Brain pericyte (primary cell): ENCODE measurements at places on chromosomes 1 and 21.

DNA sequence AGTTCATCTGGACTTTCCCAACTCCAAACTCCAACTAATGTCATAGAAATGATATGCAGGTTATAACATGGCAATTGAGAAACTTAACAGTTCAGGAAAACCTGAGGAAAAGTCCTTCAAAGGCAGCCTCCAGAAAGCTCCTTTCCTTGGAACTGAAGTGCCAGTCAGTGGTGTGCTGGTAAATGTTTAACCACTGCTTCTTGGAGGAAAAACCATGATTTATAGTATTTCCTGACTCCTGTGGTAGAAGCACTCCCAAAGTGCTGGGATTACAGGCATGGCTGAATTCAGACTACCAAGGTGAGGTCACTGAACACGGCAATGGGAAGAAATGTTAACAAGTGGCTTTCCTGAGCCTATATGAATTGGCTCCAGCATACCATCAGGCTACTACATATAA, 26.7 kb upstream of the ZNHIT6 start:
- DNase-seq = no peak

- no peak for DNase-seq
Observed at GRCh38 chr1:7235871-7236517, 450.7 kb downstream of the CAMTA1 start.

DNA sequence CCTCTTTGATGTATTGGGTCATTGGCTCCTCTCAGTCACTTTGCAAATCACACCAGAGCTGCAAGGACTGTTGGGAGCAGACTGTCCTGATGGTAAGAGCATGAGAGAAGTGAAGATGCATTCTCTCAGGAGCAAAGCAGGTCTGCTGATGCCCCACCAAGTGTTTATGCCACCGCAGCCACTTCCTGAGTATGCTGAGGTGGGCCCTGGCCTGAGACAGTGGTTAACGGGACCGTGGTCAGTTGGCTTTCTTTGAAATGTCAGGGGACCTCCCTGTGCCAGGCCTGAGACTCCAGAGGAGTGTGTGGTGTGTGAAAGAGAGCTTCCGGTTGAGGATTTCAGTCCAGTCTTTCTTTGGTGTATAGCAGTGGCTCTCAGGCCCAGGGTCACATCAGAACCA, 79.4 kb downstream of the SPATA46 start:
- DNase-seq = no peak

DNA sequence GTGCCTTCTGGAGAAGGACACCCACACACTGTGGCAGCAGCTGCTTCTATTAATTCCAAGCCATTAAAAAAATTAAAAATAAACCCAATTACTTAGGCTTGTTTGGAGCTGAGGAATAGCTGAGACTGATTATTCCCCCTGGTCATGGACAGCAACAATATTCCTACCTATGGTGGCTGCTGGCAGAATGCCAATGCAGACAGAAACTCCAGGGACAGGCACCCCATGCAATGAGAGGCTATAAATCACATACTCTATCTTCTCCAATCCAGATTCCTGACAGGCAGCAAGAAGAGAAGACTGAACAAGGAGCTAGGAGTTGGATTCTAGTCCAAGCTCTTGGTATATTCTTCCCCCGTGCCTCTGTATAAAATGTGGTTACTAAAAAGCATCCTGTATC, 275.4 kb upstream of the BEND5 start:
- no peak for DNase-seq

DNA sequence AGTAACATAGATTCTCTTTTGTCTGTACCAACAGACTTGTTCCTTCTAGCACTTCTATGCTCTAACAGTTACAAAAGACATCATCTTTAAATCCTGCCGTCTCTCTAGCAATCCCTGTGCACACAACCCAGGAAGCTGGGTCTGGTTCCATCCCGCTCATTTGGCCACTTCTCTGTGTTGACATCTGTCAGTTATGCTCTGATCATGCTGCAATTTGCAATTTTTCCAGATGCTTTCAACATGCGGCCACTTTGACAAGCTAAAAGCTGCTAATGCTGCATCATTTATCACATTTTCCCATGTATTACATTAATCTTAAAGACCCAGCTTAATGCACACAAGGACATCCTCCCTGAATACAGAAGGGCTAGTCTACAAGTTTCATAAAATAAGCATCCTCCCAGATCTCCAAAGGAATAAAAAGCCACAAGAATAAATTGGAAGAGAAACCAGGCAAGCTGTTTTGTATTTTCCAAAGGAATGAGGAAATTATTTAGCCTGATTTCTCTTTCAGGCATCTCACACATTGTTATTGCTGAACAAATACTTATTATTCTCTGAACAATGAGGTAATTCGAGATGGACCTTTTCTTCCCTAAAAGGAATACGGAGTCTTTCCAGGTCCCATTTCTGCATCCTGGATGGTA, 19.0 kb upstream of the LRRC52 start:
- no peak for DNase-seq

DNA sequence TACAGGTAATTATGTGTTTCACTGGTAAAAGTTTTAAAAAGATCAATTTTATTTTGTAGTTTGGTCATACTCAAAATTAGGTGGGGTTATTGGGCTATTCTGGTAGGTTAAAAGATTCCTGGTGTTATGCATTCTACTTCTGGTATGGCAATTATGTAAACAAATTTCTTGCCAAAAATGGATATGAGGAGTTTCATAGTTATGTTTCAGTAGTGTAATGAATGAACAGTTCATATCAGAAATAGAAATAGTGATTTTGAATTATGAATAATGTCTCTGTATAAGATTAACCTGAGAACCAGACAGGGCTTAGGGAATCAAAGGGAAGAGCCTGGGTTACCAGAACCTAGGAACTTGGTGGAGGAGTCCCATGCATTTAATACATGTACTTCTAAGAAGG, 15.9 kb downstream of the ATF6 start:
- DNase-seq = no peak

GRCh38 chr21:42392731-42393442, 3.0 kb downstream of the TMPRSS3 start:
- DNase-seq = no peak

DNA sequence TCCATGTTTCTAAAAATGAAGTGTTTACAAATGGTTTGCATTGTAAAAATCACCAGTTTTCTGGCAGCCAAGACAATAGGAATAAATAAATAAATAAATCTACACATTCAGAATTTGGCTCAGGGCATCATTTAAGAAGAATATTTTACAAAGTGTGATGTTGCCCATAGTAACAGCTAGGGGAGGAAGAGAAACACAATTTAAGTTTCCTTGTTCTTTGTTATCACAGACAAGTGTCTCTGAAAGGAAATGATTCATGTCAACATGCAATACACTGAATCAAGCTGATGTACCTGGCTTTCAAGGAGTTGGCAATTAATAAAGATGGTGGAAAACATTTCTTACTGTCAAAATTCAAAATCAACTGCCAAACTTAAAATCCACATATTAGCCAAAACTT, 74.7 kb downstream of the LHX8 start:
- no peak for DNase-seq

DNA sequence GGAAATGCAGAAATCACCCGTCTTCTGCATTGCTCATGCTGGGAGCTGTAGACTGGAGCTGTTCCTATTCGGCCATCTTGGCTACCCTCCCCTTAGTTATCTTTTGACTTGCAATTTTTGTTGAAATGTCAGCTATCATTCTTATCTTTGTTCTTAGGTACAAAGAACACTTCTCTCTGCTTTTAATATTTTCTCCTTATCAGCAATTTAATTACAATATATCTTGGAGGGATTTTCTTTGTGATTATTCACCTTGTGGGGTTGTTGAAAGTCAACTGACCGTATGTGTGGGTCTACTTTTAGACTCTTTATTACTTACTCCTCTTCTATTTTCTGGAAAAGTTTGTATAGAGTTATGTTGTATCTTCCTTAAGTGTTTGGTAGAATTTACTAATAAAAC, 43.1 kb upstream of the PKP1 start:
- DNase-seq = no peak

DNA sequence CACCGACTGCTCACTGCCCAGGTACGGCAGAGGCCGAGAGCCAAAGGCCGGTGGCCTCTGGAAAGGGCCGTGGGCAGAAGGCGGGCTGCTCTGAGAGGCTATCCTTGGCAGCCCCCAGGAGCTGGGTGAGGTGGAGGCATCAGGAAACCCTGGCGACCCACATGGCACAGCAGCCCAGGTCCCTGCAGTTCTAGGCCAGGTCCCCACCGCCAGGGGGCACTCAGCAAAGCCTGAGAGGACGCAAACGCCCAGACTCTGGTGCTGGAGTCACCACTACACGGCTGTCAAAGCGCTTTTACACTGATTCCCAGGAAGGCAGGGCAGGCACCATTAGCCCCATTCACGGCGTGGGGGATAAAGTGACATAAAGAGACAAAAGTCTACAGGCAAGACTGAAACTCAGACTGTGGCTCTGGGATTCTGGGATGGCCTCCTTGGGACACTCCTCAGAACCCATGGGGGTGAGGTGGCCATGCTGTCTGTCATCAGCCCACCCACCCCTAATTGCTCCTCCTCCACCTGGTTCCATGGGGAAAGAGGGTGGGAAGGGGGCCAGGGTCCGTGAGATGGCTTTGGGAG, 4.9 kb downstream of the PLEKHG5 start:
- no peak for DNase-seq

GRCh38 chr1:1222575-1223225, 8.7 kb upstream of the TNFRSF4 start:
- DNase-seq = no peak

GRCh38 chr1:37989361-37989930, 376 bp downstream of the SF3A3 start:
- DNase-seq = no peak

DNA sequence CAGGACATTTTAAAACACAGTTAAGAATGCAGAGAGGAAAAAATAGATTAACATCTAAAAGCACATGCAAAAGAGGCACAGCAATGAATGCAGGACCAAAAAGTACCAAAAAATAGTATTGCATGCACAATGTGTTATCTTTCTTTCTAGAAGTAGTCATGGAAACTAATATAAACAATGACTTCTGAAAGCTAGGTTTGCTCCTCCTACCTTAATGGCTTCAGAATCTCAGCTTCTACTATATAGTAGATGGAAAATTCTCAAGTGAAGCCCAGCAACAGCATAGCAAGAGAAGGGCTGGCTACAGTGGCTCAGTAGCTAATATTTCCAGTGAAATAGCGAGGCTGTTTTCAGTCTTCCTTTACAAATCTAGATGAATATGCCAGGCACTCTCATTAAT, 125.1 kb downstream of the CRB1 start:
- no peak for DNase-seq

- DNase-seq = no peak
Observed at GRCh38 chr1:235852887-235853286, 13.8 kb downstream of the LYST start.

DNA sequence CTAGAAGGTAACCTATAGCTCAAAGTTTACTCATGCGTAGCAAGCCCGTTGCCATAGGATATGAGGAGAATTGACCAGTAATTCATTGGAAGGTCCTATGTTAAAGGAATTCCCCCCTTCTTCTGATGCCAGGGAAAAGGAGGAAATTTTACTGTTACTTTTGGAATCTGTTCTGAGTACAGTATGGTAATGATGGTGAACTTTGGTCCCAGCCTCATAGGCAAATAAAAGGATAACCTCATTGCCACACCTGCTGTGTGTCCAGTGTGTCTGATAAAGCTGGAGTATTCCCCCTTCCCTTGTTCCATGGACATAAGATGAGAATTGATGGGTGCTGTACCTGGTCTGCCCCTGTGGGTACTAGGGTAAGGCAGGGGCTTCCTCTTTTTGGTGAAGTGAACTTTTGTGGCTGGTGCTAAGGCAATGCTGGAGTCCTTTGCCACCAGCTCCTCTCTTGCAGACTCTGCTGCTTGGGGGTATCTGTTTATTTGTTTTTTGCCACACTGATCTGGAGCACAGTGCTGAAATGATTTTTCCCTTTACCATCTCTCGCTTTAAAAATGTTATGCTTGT, 22.2 kb downstream of the MPZ start:
- no peak for DNase-seq

DNA sequence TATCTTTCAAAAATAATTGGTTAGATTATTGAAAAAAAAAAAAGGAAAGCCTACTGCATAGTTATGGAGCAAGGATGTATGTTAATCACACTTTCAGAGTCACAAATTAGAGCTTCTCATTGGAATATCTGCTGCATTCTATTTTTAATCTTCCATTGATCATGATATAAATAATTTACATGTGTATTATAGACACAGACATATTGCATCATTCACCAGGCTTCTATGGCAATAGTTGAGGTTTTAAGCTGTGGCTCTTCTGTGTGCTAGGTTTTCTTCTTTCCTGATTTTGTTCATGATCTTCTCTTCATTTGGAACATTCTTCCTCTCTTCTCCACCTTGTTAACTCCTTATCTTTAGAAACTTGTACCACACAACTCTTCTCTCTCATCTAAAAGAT, 123.2 kb upstream of the HMCN1 start:
- DNase-seq = no peak

DNA sequence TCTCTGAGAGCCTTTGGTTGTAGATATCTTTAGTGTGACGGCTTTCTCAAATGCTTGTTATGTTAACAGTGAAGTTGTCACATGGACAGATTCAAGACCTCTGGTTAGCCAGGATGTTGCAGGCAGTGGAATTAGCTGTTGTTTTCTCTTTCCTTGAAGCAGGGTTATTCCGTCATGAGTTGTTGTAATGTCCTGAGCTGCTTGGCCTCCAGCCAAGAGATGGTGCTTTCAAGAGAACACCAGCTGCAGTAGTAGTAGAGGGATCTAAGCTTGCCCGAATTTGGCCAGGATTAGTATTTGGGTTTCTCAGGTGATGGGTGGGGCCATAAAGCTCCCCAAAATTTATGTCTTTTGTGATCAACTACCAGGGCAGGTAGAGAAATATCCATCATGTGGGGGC, 13.4 kb downstream of the KCNE1 start:
- no peak for DNase-seq
